Aorta (tissue), 5 donors: ENCODE measurements at places on chromosomes 6 and 20. TPM values are rescaled to one million over a fixed set of nuclear protein-coding genes. Genes with fewer than 3 reads are reported as not detected.
A peak's percentile ranks its signal among the peaks of the same experiment; 100 is the strongest.

Gene EFCAB8
- total RNA-seq = 0.81 TPM

DNA sequence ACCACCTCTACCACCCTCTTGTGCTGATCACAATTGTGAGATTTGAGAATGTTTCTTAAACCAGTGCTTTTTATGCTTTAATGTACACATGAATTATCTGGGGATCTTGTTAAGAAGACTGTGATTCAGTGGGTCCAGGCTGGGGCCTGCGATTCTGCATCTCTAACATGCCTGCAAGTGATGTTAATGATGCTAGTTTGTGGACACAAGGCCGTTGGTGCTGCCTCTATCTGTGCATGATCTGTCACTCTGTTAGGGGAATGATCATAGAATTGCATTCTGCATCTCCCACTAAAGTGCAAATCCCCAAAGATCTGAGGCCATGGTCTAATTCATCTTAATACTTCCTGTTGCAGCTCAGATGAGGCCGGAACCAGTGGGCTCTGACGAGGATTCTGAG, 746.5 kb downstream of the PTPRT start:
- no peak for DNase-seq
- no peaks in the 10 kb centered on the region for H3K36me3 ChIP-seq
- H3K4me1 ChIP-seq = no peaks in the 10 kb centered on the region
- no peak overlapping the region for H3K4me3 ChIP-seq

- H3K4me1 ChIP-seq = no peaks in the 10 kb centered on the region
- H3K4me3 ChIP-seq = no peak overlapping the region
- no peak overlapping the region for H3K27ac ChIP-seq
- H3K36me3 ChIP-seq = no peaks in the 10 kb centered on the region
These were observed 174.2 kb upstream of the HDAC2 start for GRCh38 chr6:114144887-114145851.

DNA sequence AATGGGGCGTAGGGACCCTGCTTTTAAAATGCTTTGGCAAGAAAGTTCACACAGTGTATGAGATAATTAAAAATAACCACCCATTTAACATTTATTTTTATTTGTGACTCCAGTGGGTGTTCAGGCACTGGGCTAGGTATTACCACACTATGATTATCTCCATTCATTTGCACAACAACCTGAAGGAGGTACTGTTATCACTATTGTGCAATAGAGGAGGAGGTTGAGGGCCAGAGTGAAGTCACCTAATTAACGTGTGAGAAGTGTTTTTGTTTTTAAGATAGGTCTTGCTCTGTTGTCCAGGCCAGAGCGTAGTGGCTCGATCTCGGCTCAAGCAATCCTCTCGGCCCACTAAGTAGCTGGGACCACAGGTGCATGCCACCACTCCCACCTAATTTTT, 29.2 kb downstream of the MAK start:
- no peaks in the 10 kb centered on the region for H3K4me1 ChIP-seq
- H3K4me3 ChIP-seq = no peak overlapping the region
- no peaks in the 10 kb centered on the region for H3K36me3 ChIP-seq
- DNase-seq = no peak

DNA sequence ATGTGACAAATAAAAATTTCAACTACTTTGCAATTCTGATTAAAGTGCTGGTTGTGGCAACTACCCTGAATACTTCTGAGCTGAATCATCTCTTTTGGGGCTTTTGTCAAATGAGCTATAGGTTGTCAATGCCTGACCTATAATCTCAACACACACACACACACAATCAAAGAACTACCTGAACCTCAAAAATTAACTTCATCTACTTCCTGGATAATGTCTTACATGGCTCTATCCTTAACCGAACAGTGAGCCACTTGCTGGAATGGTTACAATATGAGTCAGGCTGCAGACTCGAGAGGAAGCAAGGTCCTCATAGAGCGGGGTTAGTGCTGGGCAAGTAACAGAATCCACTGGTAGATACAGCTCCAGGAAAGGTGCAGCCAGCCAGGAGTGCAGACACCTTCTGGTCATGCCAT, 70.6 kb upstream of the DST start:
- H3K4me1 ChIP-seq = peaks cover 5% of the 10 kb centered on the region
- peak overlapping the region; percentile 63 for H3K27ac ChIP-seq
- H3K36me3 ChIP-seq = no peaks in the 10 kb centered on the region
- no peak overlapping the region for H3K4me3 ChIP-seq
- no peaks in the 10 kb centered on the region for H3K27me3 ChIP-seq
- no peak for DNase-seq
